ENCODE measurements at places on chromosomes 16 and 17.

- DNase-seq: no peak
Measured at GRCh38 chr16:16009401-16009800, 60.0 kb downstream of the ABCC1 start.

DNA sequence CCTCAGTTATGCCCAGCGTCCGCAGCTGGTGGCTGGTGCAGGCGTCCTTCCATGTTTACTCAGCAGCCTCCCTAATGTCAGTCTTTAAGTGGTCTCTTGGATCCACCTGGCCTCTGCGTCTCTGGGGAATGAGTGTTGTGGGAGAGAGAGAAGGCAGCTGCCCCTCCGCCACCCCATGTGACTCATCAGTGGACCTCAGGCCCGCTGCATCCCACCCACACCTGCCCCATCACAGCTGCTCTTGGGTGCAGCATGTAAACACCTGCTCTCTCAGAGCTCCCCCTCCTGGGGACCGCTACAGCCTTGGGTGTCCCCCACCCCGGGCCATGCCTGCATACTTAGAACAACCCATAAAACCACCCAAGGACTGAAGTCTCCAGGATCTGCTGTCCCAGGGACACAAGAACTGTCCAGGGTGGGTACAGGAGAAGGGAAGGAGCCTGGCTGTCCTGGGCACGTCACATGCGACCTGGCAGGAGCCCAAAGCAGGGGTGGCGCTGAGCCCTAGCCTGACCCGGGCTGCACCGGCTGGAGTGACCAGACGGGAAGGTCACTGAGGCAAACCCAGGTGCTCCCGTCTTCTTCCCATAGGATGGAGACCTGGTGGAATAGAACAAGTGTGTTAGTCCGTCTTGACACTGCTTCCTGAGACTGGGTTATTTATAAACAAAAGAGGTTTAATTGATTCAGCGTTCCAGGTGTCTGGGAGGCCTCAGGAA lies 4.2 kb downstream of the C16orf90 start:
- peak; percentile 11 for DNase-seq

GRCh38 chr16:85435286-85435685 lies 177.8 kb upstream of the GSE1 start:
- DNase-seq: no peak

DNA sequence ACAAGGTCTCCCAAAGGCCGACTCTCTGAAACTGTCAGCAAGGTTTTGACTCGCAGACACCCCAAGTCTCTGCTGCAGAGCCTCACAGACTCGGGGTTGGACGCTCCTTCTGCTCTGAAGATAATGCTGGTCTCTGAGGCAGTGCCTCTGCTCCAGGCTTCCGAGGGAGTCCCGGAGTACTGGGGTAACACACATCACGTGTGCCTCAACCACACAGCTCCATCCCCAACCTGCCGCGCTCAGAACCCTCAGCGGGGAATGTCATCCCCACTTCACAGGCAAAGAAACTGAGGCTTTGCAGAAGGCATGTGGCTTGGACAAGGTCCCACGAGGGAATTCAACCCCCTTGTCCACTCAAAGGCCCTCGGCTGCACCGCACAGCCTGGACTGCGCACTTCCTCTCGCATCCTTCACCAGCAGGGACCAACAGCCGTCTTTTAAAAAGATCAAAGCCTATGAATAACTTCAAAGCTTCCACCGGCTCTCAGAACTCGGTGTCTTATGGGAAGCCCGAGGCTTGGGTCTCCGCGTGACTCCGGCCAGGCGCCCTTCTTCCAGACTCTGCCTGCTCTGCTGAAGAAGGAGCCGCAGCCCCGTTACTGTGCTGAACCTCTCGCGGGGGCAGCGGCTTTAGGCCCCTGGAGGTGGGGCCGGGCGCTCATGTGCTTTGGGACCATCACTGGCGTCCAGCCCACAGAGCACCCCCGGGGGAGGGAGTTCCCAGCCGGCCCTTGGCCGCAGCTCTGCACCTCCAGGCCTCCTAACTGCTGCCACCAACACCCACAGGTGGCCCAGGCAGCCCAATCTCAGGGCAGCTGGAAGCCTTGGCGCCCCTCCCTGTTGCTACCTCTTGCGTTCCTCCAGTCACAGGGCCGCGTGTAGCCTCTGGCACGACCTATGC lies 2.2 kb downstream of the TMEM204 start:
- no peak for DNase-seq

- DNase-seq: no peak
Measured at GRCh38 chr16:69611103-69611640, 45.4 kb downstream of the NFAT5 start.

GRCh38 chr16:58338205-58338604 lies 43.4 kb upstream of the PRSS54 start:
- DNase-seq: no peak

GRCh38 chr16:75555213-75555706 lies 792 bp downstream of the TMEM231 start:
- DNase-seq: peak; percentile 40

- no peak for DNase-seq
Measured at GRCh38 chr17:48174833-48175523, 67.4 kb downstream of the SNX11 start.

- no peak for DNase-seq
Measured at GRCh38 chr16:61179561-61179960, 856.7 kb downstream of the CDH8 start.

DNA sequence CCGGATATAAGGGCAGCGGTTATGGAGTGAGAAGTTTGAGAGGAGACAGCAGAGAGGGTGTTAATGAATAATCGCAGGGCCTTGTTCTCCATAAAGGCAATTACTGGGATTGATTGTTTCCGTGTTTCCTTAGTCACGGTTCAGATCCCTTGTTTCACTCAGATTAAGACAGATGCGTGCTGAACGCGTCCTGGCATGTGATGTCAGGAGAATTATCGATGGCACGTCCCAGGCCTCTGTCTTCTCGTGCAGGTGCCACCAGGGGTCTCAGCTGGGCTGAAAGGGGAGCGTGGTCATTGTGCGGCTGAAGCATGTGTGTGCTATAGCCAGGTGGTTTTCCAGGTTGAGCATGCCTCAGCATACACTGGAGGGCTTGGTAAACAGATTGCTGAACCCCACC lies 142.4 kb upstream of the NOL11 start:
- DNase-seq: no peak

DNA sequence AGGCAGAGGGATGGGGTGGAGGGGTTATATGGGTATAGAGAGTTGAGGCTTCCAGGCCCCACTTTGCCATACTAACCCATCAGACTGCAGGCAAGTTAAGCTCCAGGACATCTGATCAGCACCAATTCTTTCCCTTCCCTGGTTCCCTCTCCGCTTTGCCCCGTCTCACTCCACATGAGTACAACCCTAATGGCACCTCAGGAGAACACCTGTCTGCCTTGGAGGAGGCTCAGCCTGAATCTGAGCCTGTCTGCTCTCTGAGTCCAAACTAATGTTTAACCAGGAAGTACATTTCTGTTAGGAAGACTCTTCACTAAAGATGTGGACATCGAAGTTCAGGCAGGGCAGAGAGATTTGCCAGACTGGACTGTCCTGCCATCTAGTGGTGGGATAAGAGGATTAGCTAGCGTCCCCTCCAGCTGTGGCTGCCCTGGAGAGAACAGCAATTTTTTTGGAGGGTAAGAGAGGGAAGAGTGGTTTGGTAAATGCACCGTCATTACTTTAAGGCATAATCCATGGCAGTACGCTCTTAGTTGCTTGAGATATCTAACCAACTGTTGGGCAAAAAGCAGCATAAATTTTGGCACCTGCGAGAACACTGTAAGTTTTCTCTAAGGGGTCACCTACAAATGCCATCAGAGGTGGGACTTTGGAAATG lies 29.2 kb upstream of the LRRC75A start:
- DNase-seq: peak; percentile 28

DNA sequence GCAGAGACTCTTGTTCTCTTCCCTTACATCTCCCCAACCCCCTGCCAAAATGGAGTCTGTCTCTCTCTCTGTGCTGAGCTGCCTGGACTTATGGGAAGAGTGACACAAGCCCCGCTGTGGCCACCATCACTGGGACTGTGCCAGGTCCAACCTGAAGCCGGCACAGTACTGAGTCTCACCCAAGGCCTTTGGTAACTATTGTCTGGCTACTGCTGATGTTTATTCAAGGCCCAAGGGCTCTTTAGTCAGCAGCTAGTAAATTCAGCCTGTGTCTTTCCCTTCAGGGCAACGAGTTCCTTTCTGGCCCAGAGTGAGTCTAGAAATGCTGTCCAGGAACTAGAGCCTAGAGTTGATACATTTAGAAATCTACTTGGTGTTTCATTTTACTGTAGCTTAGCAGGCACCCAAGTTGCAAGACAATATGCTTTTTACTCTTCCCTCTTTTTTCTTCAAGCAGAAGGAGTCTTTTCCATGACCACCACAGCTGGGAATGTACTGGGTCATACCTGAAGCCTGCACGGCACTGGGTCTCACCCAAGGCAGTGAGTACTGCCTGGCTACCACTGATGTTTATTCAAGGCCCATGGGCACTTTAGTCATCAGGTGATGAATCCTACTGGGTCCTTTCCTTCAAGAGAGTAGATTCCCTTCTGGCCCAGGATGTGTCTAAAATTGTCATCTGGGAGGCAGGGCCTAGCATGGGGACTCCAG lies 17.7 kb downstream of the EFCAB5 start:
- no peak for DNase-seq

- no peak for DNase-seq
Measured at GRCh38 chr17:51275381-51275780, 15.0 kb downstream of the UTP18 start.

- no peak for DNase-seq
Measured at GRCh38 chr17:3038941-3039340, 24.5 kb downstream of the OR1D5 start.

DNA sequence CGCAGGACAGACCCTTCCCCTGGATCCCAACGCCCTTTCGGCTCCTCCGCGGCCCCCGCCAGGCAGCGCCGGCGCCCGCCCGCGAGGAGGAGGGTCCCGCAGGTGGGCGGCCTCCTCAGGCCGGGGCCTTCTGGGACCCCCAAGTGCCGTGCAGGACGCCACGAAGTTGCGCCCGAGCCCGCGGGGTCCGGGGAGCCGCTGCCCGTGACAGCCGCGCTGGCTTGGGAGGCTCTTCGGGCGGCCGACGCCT lies 504 bp downstream of the ERN1 start:
- DNase-seq: no peak

- no peak for DNase-seq
Measured at GRCh38 chr16:88807626-88808453, 3.9 kb downstream of the APRT start.

DNA sequence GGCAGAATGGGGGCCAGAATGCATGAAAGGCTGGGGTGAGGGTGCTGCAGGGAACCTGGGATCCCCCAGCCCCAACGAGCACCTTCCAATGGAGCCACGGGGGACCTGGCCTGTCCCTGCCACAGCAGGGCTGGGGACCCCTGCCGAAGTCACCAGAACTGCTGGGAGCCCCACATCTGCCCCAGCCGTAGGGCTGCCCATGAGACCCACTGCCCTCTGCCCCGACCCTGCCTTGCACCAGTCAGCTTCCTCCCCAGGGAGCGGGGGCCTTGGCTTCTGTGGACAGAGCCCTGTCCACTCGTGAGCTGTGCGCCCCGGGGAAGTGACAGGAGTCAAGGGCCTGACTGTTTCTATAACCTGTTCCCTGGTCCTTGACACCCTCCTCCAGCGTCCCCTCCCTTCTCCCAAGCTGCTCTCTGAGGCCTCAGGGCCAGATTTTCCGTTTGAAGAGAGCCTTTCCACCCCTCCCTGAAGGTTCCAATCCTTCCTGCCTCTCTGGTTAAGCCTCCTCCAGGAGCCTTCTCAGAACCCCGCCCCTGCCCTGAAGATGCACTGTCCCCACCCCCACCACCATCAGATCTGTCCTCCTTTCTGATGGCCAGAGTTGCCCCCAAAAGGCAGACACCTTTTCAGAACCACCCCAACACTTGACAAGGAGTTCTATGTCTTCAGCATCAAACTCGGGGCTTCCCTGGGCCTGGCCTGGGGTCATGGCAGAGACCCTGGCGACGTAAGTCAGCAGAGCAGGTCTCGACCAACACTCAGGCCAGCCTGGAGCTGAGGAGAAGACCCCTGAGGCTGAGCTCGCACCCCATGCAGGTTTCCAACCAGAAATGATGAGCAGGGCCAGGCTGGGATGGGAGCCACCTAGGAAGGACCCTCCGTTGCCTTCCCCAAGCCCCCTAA lies 10.7 kb upstream of the PRR29 start:
- no peak for DNase-seq

DNA sequence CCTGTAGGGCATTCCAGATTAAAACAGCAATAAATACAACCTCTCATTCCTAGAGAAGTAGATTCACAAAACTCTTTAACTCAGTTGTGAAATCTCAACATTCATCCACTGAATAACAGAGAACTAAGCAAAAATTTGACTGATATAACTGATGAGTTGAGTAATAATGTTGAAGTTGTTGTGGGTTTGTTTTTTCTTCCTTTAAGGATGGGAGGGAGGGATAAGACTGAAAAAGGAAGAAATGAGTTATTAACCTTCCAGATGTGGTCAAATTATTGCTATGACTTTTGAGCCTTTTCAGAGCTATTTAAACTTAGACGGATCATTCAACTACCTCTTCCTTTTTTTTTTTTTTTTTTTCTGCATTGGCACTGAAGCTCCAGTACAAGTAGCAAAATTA lies 38.6 kb downstream of the SKAP1 start:
- no peak for DNase-seq

- peak; percentile 40 for DNase-seq
Measured at GRCh38 chr16:68064791-68065365, 20.3 kb upstream of the NFATC3 start.

- no peak for DNase-seq
Measured at GRCh38 chr16:17887963-17888362, 417.2 kb upstream of the XYLT1 start.

GRCh38 chr16:80014241-80014939 lies 413.9 kb upstream of the MAF start:
- DNase-seq: no peak

- DNase-seq: no peak
Measured at GRCh38 chr17:44928136-44928535, 12.8 kb upstream of the GFAP start.

DNA sequence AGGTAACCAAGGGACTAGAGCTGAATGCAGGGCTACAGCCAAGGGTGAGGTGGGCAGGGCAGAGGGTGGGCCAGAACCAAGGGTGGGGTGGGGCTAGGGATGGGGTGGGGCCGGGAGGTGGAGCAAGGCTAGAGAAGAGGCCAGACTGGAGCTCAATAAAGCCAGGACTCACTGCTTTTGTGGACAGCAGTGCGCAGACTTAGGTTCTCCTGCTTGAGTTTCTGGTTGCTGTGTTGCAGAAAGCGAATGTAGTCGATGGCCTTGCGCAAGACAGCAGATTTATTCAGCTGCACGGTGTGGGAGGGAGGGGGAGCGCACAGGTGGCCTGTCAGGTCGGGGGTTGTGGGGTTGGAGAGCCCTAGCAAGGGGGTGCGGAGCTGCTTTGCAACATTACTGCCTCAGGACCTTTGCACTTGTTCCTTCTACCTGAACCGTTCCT lies 18.7 kb downstream of the SREBF1 start:
- no peak for DNase-seq

DNA sequence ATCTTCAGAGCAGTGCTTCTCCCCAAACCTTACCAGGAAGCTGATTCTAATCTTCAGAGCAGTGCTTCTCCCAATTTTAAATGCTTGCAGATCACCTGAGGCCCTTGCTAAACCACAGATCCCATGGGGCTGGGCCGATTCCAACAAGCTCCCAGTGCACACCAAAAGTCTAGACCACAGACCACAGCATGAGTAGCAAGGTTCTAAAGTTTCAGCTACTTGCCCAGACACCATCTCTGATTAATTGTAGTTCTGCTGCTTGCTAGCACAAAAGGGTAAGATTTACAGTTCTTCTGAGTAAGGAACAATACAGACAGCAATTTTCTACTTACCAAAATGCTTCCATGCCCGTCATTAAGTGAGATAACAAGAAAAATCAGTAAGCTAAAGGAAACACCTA lies 12.2 kb downstream of the CLEC3A start:
- DNase-seq: peak; percentile 73

GRCh38 chr17:72511242-72511641 lies 390.4 kb downstream of the SOX9 start:
- DNase-seq: no peak

- DNase-seq: no peak
Measured at GRCh38 chr16:49504023-49504364, 130.4 kb downstream of the C16orf78 start.

Measured in NCI-H2107 (cell line).